ENCODE measurements at places on chromosomes 7 and 10. TPM values are rescaled to one million over a fixed set of nuclear protein-coding genes. Genes with fewer than 3 reads are reported as not detected.

The FAM241B gene
- 6.5 TPM for total RNA-seq

The CYP3A7 gene
- total RNA-seq: 1.2 TPM

The ICA1 gene
- 71.2 TPM for total RNA-seq

The LIPN gene
- 1.9 TPM for total RNA-seq

The SUN1 gene
- total RNA-seq: 107 TPM

The CDC14C gene
- total RNA-seq: not detected

The TNS3 gene
- 159 TPM for total RNA-seq

The TACC2 gene
- 158 TPM for total RNA-seq

The TCTN3 gene
- 24.9 TPM for total RNA-seq

The NOS3 gene
- 7.7 TPM for total RNA-seq

The VPS37D gene
- 1.9 TPM for total RNA-seq

The MUC3A gene
- total RNA-seq: 1.4 TPM

The FIGNL1 gene
- total RNA-seq: 6.0 TPM

The GIMAP8 gene
- 15.6 TPM for total RNA-seq

The UPK3BL1 gene
- 21.3 TPM for total RNA-seq

The PDSS1 gene
- total RNA-seq: 7.3 TPM

The HYAL4 gene
- total RNA-seq: not detected

The DOCK1 gene
- 37.5 TPM for total RNA-seq

The CFAP69 gene
- 4.8 TPM for total RNA-seq

The PLXDC2 gene
- 99.7 TPM for total RNA-seq

The UCN3 gene
- not detected for total RNA-seq

The GPR158 gene
- total RNA-seq: not detected

The EGFR gene
- total RNA-seq: 66.3 TPM

The FKBP9 gene
- total RNA-seq: 119 TPM

The SMO gene
- total RNA-seq: 2.0 TPM

The TSPAN15 gene
- total RNA-seq: 69.5 TPM

The TMEM213 gene
- total RNA-seq: not detected

The RPEL1 gene
- not detected for total RNA-seq

The LLCFC1 gene
- total RNA-seq: not detected

The RELN gene
- 1.1 TPM for total RNA-seq

The FLNC gene
- total RNA-seq: 5.2 TPM

The EN2 gene
- total RNA-seq: not detected

The SPDYE16 gene
- not detected for total RNA-seq

The CD36 gene
- 92.9 TPM for total RNA-seq

The VSTM4 gene
- total RNA-seq: 24.3 TPM

The ACHE gene
- 2.9 TPM for total RNA-seq

The FAM20C gene
- 53.6 TPM for total RNA-seq

The GRID2IP gene
- total RNA-seq: 1.0 TPM

The FZD1 gene
- total RNA-seq: 17.9 TPM

The GPR15LG gene
- not detected for total RNA-seq

The ODAD2 gene
- total RNA-seq: 19.3 TPM

The INHBA gene
- 69.8 TPM for total RNA-seq

The FEZF1 gene
- not detected for total RNA-seq

The TRIM50 gene
- 0.55 TPM for total RNA-seq

All from upper lobe of left lung (tissue), 6 donors.